Left ventricle myocardium inferior (tissue), 1 donor: ENCODE measurements at places on chromosomes 4 and X. TPM values are rescaled to one million over a fixed set of nuclear protein-coding genes. Genes with fewer than 3 reads are reported as not detected.

GRCh38 chr4:147820975-147821374 is 89.1 kb downstream of the ARHGAP10 start:
- no peak for DNase-seq

ASB5 gene
- 4.3 TPM for total RNA-seq

FHIP1A gene
- 21.4 TPM for total RNA-seq

DNA sequence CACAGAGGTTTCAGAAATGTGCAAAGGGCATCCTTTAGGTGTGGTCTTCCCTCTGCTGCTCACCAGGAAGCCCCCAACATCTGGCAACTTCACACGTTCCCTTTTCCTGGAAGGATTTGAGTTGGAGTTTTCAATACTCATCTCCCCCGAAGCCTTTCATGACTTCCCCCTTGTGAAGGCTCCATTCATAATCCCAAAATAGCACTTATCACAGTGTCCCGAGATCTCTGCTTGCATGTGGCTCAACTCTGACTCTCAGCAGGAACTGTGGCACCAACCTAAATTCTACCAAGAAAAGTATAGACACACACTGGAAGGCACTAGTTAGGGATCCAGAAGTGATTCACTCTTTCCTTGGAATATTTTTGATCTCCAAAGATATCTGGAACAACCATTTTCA is 40.5 kb upstream of the ZNF827 start:
- DNase-seq = no peak

GRCh38 chrX:46823481-46823880 is 13.4 kb upstream of the RP2 start:
- DNase-seq = no peak

ANXA10 gene
- total RNA-seq = not detected
